ENCODE measurements at places on chromosomes 3 and 15.

DNA sequence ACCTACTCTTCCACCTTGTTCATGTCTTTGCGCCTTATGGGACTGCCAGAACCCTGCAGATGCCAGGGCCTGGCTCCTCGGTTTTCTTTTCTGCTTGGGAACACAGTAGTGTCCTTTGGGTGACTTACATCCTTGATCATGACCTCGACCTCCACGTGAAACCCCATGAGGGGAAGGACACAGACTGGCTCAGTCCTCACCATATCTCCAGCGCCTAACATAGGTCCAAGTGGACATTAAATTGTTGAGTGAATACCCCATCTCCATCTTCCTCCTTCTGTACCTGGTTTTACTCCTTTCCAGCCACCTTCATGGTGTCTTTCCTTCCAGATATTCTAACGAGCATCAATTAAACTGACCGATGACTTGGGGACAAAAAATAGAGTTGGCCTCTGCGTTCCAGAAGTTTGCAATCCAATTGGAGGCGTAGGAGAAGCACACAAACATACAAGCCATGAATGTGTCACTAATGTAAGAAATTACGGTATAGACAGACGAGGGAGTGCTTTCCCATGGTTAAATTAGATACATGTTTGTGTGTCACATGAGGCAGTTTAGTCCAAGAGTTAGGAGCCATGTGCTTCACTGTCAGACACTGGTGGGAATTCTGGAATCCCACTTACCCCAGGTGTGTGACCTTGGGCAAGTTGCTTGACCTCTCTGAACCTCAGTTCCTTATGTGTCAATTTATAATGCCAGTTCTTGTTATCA, 907 bp upstream of the HERC1 start:
- peak; percentile 31 for DNase-seq

GRCh38 chr3:11900824-11901223, 54.1 kb upstream of the TAMM41 start:
- DNase-seq: no peak

DNA sequence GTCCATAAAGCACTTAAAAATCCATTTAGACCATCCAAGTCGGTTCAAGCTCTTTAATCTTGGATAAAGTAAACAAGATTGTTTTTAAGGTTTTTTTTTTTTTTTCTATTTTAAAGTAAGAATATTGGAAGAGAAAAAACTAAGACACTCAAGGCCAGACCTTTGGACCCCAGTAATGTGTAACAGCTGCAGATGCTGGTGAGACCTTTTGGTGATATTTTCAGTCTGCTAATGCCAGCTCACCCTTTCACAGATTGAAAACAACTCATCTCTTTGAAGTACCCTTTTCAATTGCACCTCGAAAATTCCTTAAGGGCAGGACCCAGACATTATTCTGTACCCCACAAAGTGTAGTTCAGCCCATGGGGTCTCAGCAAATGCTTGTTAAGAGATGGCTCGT, 260.7 kb upstream of the CTNNB1 start:
- no peak for DNase-seq

DNA sequence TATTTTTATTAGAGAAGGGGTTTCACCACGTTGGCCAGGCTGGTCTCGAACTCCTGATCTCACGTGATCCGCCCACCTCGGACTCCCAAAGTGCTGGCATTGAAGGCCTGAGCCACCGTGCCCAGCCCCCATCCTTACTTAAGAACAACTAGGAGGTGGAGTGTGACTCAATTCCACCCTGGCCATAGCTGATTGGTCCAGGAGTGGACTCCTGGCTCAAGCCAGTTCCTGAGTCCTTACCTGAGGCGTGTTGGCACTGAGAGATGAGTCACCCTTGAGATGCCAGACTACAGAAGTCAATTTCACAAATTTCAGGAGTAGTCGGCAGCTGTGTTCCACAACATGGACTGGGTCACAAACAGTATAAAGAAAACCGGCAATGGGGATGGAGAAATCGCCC, 124.2 kb downstream of the SHQ1 start:
- DNase-seq: no peak

- no peak for DNase-seq
Observed at GRCh38 chr3:78506581-78507195, 1261.1 kb downstream of the ROBO1 start.

GRCh38 chr3:89851974-89852621, 744.7 kb downstream of the EPHA3 start:
- DNase-seq: peak; percentile 84

DNA sequence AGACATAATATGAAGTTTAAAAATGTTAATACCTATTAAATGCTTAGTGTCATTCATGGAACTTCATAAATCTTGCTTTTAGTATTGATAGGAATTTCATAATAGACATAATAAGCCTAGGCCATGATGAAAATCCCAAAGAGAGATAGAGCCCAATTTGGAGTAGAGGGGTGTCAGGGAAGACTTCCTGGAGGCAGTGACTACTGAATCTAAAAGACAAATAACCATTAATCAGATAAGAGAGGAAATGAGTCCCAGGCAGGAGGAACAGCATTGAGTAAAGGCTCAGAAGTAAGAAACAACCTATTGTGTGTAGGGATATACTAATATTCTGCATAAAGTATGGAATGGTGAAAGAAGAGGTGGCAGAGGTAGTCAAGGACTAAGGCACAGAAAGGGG, 126.9 kb upstream of the MRPS22 start:
- no peak for DNase-seq

- DNase-seq: no peak
Observed at GRCh38 chr3:195583831-195584542, at the start of gene APOD. Gene APOD (minus strand): TSS chr3:195583940. CDS start chr3:195579461, 4,479 bp downstream.

- no peak for DNase-seq
Observed at GRCh38 chr15:64656508-64656907, 118.9 kb downstream of the RBPMS2 start.

DNA sequence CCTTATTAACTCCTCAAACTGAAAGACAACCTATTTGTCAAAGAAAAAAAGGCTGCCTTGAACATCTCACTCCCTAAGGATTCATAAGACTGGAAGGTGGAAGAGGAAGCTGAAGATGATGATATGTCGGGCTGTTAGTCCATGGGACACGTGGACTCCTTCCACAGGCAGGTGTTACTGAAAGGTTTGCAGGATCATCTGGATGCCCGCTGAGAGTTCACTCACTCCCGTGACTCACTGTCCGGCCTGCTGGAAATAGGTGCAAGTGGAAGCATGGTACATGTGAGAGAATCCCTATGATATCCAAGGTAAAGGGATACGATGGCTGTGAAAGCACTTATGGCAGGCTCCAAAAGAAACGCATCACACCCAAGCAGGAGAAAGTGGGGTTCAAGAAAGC, 33.3 kb upstream of the FBN1 start:
- DNase-seq: no peak

GRCh38 chr3:46719735-46720271, 2.1 kb upstream of the PRSS50 start:
- peak; percentile 17 for DNase-seq

- no peak for DNase-seq
Observed at GRCh38 chr3:40713795-40714194, 189.0 kb downstream of the ZNF621 start.

DNA sequence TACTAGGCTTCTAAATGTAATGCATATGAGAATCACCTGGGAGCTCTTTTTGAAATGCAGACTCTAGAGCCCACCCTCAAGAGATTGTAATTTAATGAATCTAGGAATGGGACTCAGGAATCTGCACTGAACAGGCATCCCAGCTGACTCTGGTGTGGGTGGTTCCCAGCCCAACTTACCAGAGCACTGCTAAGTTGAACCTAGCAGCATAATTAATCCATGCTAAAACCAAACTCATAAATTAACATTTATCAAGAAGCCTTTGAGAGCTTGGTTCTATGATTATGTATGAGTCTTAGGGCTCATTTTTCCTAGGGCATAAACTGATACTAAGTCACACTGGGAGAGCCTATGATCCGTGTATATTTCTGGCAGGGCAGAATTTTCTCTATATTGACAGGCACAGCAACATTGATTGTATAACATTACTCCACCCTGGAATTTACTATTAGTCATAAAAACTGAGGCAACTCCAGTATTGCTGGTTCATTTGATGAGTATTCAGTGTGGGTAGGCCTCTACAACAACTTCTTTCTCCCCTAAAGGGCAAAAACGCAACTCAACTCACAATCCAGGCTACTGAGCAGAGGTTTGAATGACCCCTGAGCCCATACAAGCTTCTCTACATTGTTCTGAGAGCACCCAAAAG, 10.7 kb upstream of the CSTA start:
- DNase-seq: no peak

DNA sequence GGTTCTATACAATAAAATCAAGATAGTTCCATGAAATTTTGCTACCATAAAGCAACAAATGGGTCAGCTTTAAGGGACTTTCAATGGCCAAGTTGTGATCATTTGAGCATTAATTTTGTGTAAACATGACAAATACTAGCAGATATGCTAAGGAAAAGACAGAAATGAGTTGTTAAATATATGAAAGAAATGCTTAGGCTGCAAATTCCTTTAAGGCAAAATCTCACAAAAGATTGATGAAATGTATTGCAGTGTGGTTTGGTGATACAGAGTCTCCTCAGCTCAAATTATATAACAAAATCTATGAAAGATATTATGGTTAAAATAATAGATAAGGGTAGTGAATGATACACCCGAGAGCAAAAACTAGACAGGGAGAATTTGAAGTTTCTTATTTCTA, 377.2 kb downstream of the RAP2B start:
- DNase-seq: no peak

GRCh38 chr3:7658294-7658693, 797.4 kb downstream of the GRM7 start:
- DNase-seq: no peak

- DNase-seq: no peak
Observed at GRCh38 chr3:48966367-48966766, 23.7 kb upstream of the P4HTM start.

DNA sequence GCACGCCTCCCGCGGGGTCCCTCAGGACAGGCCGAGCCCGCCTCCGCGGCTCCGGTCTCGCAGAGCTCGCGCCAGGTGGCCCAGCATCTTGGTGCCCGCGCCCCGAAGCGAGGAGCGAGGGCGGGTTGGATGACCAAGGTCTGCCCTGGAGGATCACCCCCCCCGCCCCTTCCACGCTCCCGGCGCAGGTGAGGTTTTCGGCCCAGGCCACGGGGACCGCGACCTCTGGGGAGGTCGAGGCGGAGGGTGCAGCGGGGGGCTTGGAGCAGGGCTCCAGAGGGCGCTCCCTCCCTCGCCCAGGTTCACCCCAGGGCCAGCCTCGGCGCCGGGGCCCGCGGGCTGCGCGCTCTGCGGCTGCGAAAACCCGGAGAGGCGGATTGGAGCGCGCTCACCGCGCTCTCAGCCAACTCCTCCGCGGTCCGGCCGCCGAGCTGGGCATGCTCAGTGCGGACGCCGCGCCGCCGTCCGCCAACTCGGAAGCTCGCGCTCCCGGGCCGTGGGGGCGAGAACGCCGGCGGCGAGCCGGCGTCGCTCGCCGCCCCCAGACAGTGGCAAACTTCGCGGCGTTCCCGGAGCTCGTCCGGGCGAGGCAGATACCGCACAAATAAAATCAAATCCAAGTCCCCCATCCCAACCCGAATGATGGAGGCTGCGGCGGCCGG, at the start of gene MED12L:
Gene MED12L (plus strand): TSS at position 438 of the 662 bp plus-strand sequence. CDS start 1,263 bp downstream, outside the sequence.
- peak; percentile 79 for DNase-seq

DNA sequence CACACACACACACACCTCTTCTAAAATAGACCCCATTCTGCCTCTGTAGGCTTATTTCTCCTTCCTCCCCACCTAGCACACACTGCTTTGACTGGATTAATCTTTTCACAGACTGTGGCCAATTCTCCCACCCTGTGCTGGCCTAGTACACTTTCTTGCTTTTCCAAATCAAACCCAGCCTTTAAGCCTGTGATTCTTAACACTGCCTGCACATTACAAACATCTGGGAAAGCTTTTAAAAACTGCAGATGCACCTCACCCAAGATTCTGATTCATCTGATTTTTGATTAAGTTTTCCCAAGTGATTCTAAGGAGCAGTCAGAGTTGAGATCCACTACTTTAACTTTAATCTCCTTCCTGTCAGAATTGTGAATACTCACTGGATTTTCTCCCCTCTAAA, 12.8 kb downstream of the CSNK1G1 start:
- DNase-seq: no peak

- no peak for DNase-seq
Observed at GRCh38 chr15:28132524-28133275, 33.6 kb upstream of the OCA2 start.

GRCh38 chr3:20563985-20564384, 378.0 kb upstream of the SGO1 start:
- no peak for DNase-seq

GRCh38 chr3:153289334-153289808, 127.3 kb downstream of the RAP2B start:
- DNase-seq: no peak

DNA sequence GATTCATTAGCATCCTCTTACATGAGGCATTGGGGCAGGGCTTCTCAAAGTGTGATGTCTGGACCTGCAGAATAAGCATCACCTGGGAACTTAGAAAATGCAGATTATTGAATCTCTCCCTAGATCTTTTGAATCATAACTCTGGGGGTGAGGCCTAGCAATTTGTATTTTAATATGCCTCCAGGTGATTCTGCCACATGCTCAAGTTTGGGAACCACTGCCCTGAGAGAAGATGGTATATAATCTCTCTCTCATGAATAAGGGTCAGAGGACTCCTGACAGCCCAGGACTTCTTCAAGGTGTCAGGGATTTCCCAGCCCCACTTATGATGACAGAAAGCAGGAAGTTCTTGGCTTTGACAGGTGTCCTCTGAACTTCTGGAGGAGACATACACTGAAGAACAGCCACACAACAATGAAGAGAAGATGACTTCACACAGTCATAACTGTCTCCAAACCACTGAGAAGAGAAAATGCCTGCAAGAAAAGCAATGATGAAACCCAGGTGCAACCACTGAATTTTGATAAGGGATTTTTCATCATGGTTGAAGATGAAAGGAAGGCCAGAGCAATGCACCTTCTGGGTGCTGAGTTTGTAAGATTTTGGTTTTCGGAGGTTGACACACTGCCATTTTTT, 211.9 kb upstream of the MRPL3 start:
- no peak for DNase-seq

GRCh38 chr3:12750658-12751071, 8.4 kb downstream of the TMEM40 start:
- DNase-seq: no peak

DNA sequence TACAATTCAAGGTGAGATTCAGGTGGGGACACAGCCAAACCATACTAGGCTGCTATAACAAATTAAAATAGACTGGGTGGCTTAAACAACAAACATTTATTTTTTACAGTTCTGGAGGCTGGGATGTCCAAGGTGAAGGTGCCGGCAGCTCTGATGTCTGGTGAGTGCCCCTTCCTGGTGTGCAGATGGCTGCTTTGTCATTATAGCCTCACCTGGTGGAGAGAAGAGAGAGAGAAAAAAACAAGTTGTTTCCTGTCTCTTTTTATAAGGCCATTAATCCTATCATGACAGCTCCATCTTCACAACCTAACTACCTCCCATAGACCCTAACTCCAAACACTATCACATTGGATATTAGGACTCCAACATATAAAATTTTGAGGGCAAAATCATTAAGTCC, 279.7 kb downstream of the ZIC1 start:
- DNase-seq: no peak

- DNase-seq: no peak
Observed at GRCh38 chr15:100588638-100589242, 13.2 kb downstream of the LINS1 start.

GRCh38 chr3:78809966-78810365, 957.8 kb downstream of the ROBO1 start:
- DNase-seq: no peak

GRCh38 chr3:181052256-181052655, 62.7 kb upstream of the DNAJC19 start:
- no peak for DNase-seq

All from H9 (cell line).